Tibial nerve (tissue), 4 donors: ENCODE measurements at places on chromosomes 4 and X.

- no peak for DNase-seq
These were observed 35.4 kb upstream of the SPON2 start for GRCh38 chr4:1207603-1208265.

DNA sequence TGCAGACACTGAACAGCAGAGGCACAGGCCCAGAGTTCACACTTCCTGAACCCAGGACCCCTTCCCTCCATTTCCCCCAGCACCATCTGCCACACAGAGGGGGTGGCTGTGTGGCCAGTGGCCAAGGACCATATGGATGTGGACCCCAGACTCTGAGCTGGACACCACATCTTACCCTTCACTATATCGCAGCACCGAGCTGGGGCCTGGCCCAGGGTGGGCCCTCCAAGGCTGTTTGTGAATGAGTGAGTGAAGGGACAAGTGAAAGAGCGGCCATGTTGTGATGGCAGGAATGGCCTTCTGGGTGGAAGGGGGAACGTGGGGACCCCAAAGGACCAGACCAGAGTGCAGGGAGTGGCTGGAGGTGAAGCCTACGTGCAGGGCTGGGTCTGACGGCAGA, 248.6 kb downstream of the AFAP1 start:
- DNase-seq: no peak

- DNase-seq: no peak
These were observed 32.1 kb upstream of the HDAC8 start for GRCh38 chrX:72604705-72605104.

GRCh38 chrX:102832661-102833060, 104.4 kb upstream of the RAB40AL start:
- DNase-seq: no peak

- DNase-seq: peak; percentile 3
These were observed 87.1 kb downstream of the HDX start for GRCh38 chrX:84415140-84415539.

DNA sequence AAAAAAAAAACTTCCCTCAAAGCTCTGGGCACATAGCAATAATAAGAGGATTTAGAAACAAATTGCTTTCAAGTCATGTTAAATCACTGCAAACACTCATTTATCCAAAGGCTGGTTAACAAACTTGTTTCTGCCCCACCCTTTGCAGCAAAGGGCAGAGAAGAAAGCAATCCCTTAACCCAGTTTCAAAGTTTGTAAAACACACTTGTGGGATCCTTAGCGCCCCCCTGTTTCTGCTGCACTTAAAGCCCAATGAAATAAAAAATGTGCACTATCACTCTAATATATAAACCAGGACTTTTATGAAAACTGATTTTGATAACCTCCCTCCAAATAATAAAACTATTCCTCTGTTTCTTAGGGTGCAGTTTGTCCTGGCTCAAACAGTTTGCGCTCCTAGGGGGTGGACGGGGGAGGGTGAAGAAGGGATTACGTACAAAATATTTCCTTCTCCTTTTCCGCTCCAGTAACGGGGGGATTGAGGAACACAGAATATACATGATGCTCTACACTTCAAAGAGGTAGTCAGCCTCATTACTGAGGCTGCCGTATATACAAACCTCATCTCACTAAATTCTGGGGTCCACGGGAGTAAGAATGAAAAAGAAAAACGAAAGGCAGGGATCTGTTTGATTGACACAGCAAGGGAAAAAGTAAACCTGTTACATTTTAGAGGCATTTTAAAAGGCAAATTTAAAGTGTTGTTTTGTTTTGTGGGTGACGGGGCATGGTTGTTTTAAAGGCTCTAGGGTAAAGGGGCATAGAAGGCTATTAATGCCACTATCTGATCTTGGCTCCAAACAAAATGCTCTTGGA, 3.1 kb upstream of the PCDH10 start:
- DNase-seq: no peak

GRCh38 chr4:87541521-87541920, 12.3 kb upstream of the SPARCL1 start:
- no peak for DNase-seq

GRCh38 chr4:5969336-5969735, 48.9 kb downstream of the C4orf50 start:
- DNase-seq: no peak

GRCh38 chr4:161926033-161926828, 237.6 kb downstream of the FSTL5 start:
- DNase-seq: no peak

- DNase-seq: no peak
These were observed 182.0 kb downstream of the ANKRD50 start for GRCh38 chr4:124530464-124531077.

- DNase-seq: no peak
These were observed 42.5 kb downstream of the VGLL1 start for GRCh38 chrX:136574548-136574947.

DNA sequence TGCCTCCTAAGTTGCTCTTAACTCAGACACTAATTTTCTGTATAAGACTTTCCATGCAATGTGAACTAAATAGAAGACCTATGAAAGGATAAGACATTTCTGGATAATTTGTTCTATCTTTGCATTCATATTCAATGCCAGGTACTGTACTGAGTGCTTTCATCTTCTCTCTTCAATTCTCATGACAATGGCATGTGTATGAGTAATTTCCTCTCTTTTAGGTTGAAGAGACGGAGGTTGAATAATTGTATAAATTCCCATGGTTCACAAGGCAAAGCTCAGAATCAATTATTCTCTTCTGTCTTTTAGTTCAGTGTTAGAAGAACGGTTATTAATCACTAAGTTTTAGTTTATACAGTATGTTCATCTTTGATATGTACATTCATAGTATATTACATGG, 29.3 kb upstream of the CFAP299 start:
- DNase-seq: no peak

DNA sequence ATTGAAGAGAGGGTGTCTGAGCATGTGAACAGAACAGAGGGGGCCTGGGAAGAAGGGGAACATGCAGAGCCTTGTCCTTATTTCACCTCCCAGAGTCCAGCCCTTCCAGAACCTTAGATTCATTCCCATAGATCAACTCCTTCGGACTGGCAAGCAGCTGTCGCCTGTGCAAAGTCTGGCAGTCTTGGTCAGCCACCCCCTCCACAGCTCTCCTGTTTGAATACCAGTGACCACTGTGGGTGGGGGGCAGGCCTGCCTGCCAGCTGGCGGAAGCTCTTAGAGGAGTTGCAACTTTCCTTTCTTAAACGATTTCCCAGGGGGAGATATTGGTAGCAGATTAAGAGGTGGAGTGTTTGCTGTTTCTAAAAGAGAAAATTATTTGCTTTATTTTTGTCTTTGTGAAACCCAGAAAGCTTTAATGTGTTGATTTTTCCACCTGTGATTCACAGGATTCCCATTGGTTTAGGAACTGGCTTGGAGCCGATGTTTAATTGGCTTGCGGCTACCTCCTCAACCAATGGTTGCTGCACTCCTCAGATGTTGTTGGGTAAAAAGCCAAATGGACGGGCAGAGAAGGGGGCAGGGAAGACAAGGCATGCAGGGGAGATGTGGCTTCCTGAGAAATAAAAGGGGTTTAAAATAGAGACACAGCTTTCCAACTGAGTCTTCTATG, 62.2 kb upstream of the PRPS1 start:
- DNase-seq: no peak

DNA sequence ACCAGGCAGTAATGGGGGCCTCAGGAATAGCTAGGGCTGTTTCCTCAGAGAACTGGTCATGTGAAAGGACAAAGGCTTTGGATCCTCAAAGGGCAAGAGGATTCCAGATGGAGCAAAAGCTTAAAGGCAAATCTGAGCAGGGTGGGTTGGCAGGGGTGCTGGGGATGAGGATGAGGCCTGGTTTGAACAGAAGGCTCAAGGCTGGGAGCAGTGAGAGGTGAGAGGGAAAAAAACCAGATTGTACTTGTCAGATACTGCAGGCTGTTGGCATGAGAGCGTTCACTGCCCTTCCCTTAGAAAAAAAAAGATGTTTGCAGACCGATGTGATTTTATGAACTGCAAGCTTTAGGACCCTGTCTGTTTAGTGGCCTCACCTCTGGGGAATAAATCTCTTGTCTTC, 75.3 kb upstream of the PLAC1 start:
- DNase-seq: no peak

DNA sequence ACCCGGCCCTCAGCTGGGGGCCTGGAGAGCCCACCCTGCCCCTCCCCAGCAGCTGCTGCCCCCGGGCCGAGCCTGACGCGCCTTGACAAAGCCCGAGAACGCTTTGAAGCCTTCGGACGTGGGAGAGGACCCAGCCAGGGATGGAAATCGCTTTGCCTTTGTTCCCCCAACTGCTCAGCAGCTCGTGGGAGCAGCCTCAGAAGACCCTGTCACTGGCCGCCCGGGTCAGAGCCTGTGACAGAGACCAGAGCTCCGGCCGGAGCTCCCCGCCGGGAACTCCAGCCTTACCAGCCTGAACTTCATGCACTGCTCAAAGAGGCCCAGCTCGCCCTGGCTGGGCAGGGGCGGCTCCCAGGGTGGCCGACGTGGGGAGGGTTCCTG, 2.6 kb upstream of the SLC6A8 start:
- no peak for DNase-seq

DNA sequence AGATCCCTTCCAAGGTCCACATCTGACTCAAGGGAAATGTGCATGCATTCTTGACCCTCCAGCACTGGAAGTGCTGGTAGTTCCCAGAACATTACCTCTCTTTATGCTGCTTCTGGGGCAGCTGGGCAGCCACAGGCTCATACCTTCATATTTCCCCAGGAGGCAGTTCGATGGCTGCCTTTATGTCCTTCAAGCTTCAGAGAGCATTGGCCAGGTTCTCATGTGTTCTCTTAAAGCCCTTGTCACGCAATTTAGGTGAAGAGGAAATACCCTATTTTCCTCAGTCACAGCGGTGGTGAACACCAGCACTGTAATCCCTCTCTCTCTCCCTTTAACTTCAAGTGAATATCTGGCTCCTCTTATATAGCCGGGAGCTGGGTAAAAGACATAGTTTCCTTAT, 134.3 kb downstream of the MID1IP1 start:
- no peak for DNase-seq

DNA sequence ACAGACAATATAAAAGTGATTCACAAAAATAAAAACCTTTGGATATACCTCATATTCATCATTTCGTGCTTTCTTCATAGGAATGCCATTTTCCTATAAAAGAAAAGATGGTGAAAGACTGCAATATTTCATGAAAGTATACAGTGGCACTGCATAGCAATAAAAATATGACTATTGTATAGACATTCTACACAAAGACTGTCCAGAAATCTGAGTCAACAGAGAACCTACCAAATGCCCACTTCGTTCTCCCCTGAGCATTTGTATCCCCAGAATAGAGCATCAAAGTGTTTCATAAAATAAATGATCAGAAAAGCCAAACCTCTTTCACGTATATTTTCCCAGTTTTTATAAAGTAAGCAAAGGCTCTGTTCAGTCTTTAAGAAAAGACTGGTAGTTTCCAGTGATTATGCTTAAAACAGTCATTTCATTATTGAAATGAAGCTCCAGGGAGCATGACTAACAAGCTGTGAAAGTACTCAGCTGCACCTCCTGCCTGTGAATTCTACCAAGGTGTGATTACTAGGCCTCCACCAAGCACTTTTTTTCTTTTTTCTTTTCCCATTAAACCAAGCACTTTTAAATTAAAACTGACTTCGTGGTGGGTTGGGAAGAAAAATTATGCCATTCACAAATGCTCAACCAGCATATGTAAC, 20.2 kb downstream of the PPA2 start:
- DNase-seq: no peak

GRCh38 chr4:702618-703048, 3.0 kb upstream of the PCGF3 start:
- no peak for DNase-seq

DNA sequence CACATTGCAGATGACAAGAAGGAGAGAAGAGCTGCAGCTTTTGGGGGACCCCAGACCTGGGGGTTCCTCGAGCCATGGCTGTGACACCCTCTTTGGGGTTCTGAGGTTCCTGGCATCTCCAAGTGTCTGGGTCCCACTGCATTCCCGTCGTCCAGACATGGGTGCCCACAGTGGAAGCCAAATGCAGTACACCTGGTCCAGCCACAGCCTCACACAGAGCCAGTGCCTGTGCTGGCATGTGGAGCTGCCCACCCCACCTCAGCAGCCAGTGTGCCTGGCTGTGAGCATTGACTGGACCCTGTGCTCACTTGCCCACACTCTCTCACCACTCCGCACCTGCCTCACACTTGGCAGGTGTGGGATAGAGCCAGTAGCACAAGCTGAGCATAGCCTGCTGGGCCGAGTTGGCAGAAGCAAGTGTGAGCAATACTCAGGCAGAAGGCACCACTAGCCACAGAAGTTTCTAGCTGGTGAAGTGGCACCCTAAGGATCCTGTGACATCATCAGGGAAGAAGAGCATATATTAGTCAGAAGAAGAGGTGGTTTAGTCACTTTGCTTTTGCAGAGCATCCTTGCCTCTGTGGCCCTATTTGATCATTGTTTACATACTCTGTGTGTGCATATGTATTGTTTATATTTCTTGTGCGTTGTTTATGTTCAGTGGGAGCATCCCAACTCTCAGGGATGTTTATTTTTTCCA, 65.0 kb upstream of the MAGEB2 start:
- no peak for DNase-seq

DNA sequence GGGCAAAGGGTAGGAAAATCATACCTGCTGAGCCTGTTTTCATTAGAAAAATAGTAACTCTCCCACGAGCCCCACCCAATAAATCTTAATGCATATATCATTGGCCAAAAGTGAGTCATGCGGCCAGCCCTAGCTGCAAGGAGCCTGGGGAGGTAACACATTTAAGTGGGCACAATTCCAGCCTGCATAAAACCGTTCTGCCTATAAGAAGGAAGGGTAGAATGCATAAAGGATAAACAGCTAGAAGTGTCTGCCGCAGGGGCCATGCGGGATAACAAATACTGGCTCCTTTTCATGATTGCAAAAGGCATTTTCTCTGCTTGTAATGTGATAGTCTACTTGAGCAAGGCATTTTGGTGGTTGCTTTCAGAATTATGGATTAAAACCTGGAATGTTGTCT, 37.1 kb downstream of the EFHC2 start:
- DNase-seq: no peak

DNA sequence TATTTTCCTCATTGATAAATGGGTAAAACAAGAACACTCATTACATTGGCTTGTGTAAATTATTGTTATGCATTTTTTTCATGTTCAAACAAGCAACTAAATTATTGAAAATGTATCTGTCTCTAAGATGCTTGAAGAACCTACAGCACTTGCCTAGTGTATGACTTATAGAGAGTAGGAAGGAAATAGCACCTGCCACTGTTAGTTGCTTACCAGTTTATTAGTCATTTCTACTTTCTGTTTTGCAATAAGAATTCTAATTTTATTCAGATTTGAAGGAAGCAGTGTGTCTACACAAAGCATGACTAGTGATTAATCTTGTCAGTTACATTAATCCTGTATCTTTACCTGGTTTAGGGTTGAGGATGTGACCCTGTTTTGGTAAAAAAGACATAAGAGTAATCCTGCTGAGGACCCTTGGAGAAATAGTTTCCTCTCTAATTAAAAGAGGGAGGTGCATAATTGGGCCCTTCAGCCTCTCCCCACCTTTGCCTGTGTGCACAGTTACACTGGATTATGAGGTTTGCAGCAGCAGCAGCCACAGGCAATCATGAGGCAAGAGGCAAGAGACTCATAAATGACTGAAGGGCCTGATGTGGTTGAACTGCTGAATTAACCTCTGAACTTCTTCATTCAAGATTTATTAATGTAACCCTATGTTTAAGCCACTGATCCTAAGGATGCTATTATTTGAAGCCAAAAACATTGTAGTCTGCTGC, 1202.1 kb downstream of the ADGRL3 start:
- no peak for DNase-seq

- no peak for DNase-seq
These were observed 892 bp downstream of the IL1RAPL2 start for GRCh38 chrX:104566681-104567501.
